ENCODE measurements at places on chromosomes 16 and 17.

GRCh38 chr17:72952220-72952619, 140.3 kb downstream of the SLC39A11 start:
- DNase-seq = no peak

DNA sequence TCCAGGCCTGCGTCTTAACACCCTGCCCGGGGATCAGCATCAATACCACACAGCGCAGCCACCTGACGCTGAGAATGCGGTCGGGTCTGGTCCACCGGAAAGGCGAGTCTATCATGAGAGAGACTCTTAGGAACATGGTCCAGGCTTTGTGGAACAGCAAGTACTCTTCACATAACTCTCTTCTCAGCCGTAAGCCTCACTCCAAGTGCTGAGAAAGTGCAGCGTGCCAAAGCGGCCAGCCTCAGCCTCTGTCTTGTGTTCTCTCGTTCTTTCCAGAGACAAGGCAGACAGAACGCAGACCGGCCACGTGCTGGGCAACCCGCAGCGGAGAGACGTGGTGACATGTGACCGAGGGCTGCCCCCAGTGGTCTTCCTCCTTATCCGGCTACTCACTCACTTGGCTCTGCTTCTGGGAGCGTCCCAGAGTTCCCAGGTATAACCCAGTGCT, 34.4 kb upstream of the ENDOV start:
- no peak for DNase-seq

DNA sequence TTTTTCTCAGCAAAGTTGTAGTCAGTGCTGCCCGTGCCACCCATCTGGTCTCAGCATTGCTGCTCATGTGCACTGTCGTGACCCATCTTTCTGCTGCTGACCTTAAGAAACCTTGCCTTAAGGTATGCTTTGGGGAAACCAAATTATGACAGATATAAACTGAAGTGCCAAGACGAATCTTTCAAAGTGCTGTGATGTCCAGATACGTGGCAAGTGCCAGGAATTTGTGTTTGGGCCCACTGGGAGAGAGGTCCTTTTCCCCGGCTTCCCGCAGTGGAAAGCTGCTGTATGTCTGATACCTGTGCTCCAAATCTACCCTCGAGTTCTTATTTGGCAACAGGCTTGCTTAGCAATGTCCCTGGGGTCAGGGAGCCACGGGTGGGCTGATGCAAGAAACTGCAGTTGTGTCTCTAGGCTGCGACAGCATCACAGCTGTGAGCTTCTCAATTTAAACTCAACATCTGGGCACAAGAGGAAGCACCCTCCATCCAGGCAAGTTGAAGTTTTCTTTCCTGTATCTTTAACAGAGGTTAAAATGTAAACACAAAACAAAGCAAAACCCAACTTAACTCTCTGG, 30.3 kb upstream of the TOX3 start:
- DNase-seq = no peak

- no peak for DNase-seq
Observed at GRCh38 chr17:71516149-71516548, 604.7 kb upstream of the SOX9 start.

- DNase-seq = no peak
Observed at GRCh38 chr17:72175787-72176515, 55.1 kb downstream of the SOX9 start.

DNA sequence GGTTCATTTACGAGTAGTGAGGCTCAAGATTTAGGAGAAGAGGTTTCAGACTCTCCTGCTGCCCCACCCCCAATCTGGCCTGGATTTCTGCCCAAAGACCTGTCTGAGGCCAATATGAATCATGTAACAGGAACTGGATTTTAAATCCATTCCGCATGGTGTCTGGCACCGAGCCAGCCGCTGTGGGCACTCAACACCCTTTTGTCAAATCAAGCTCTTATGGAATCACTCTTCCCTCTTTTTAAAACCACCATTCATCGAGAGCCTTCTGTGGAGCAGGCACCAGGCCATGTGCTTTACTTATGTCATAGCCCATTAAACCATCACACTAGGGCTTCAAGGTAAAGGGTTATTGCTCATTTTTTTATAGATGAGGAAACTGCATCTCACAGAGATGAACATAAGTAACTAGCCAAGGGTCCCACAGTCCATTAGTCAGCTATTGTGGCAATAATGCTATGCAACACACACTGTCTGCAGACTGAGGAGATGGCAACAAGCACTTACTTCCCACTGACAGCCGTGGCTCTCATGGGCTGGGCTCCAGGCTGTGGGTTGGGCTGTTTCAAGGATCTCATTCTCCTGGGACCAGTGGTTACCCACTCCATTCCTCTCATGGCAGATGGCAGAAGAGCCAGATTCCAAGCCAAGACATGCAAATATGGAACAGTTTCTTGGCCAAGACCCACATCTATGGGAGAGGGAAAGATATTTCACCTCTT, 93.6 kb downstream of the WSCD1 start:
- DNase-seq = no peak

DNA sequence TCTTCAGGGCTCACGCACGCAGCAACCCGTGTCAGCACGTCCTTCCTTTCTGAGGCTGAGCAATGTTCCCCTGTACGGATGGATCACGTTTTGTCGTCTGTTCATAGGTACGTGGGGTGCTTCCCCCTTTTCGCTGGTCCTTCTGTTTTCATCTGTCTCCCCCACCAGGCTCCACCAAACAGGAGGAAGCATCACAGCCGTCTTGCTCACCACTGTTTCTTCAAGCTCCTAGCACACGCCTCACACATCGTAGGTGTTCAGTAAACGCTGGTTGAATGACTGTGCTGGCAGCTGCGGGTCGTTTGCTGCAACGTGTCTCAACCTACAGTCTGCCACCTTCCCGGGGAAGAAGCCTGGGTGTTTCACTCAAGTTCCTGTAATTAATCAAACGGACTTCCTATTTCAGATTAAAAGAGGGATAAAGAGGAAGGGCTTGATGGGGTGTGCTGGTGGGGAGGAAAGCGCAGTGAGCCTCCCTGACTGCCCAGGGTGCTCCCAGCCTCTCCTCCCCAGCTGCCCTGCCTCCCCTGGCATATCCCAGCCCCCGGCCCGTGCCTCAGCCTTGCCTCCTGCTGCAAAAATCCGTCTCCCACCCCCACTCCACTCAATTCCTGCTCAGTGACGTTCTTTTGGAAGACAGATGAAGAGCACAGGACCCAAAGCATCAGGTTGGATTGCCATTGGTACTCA, 76.7 kb upstream of the DOC2B start:
- DNase-seq = no peak

- DNase-seq = no peak
Observed at GRCh38 chr16:77385481-77385880, 49.4 kb downstream of the ADAMTS18 start.

DNA sequence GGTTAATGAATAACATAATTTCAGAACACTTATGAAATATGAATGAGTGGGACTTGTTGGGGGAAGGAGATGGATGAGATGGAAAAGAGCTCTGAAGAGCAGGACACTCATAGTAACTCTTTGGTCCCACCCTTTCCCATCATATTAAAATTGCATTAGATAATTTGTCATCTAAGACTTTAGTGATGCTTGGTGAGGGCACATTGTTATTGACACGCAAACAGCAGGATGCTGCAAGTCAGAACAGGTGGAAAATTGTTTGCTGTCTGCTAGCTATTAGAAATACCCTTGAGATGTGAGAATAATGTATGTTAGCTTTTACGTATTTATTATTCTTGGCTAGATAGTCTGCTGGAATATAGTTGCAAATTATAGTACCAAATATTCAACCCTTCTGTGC, 75.7 kb downstream of the TANC2 start:
- no peak for DNase-seq

GRCh38 chr17:40173778-40174135, 3.5 kb upstream of the RAPGEFL1 start:
- DNase-seq = no peak

DNA sequence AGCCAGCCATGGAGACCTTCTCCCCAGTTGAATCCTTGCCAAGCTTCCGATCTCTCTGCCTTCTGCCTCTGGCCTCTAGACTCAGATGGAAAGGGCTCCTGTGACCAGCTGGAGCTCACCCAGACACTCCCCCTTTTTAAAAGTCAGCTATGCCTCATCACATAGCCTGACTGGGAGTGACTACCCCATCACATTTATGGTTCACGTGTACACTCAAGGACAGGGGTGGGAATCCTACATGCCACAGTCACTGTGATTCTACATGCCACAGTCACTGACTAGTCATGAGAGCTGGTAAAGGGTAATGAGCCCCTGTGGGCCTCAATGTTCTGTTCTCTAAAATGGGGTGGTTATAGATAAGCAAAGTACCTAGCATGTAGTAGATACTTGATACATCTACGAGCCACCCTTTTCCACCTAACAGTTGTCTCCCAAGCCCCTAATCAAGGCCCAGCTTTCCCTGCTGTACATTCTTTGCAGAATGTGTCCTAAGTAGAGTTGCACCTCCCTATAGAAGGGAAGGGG, 85.1 kb downstream of the RGS9 start:
- no peak for DNase-seq

- no peak for DNase-seq
Observed at GRCh38 chr17:18626152-18626870, 17.9 kb downstream of the TBC1D28 start.

DNA sequence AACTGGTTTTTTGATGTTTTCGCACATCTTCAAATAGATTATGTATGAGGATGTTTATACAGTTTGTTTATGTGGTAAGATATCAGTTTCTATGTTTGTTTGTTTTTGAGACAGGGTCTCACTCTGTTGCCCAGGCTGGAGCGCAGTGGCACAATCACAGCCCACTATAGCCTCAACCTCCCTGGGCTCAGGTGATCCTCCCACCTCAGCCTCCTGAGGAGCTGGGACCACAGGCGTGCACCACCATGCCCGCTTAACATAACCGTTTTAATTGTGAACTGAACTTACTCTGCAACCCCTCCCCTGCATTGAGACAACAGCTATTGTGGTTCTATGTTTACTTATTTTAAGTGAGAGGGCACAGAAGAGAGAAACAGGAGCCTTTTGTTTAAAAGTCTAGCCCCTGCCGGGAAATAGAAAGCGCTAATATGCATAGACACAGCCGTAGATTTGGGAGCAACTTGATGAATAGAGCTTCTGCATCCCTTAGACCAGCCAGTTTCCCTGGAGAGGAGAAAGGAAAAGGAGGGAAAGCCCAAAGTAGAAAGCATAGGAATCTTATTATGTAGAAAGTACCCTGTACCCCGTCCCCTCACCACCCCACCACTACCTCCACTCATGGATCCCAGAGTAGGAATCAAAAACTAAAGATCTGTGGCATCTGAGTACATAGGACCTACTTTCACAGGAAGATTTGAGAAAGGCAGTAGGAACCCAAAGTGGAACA, 19.6 kb upstream of the APPBP2 start:
- DNase-seq = no peak

DNA sequence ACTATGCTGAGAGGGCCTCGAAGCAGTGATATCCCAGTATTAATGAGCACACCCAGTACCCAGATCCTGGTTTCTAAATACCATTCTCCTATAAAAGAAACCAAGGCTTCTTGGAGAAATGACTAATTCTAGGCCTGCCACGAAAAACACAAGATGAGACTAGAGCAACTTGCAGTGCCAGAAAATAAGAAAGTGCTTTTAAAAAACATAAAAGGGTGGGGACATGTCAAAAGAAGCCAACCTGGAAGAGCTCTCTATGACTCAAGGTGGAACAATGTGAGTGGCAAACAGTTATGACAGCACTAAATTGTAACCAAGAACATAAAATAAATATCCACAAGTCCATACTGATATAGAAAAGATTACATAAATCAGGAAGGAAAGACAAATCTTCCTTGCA, 153.2 kb upstream of the KCNJ18 start:
- no peak for DNase-seq

DNA sequence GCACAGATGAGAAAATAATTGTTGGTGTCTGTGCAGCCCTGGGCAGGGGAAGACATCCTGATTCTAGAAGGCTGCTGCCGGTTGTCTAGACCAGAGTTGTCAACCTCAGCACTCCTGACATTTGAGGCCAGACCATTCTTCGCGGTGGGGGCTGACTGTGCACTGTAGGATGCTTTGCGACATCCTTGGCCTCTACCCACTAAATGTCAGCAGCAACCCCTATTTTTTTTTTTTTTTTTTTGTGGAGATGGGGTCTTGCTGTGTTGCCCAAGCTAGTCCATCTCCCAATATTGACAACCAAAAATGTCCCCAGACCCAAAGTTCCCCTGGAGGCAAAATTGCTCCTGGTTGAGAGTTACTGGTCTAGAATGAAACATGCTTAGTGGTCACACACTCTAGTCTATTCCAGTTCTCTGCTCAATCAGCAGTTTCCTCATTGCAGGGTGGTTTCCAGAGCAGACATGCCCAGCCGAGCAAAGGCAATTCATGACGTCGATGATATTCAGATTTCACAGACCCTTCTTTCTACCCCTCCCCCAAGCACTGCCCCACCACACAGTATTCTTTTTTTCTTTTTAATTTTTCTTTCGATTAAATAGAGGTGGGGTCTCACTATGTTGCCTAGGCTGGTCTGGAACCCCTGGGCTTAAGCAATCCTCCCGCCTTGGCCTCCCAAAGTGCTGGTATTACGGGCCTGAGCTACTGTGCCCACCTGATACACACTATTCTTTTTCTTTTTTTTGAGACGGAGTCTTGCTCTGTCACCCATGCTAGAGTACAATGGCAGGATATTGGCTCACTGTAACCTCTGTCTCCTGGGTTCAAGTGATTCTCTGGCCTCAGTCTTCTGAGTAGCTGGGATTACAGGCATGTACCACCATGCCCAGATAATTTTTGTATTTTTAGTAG, 9.0 kb downstream of the C17orf99 start:
- no peak for DNase-seq

- no peak for DNase-seq
Observed at GRCh38 chr17:61484174-61484573, 32.0 kb downstream of the TBX4 start.

- no peak for DNase-seq
Observed at GRCh38 chr17:17207998-17208397, 1.9 kb upstream of the PLD6 start.

DNA sequence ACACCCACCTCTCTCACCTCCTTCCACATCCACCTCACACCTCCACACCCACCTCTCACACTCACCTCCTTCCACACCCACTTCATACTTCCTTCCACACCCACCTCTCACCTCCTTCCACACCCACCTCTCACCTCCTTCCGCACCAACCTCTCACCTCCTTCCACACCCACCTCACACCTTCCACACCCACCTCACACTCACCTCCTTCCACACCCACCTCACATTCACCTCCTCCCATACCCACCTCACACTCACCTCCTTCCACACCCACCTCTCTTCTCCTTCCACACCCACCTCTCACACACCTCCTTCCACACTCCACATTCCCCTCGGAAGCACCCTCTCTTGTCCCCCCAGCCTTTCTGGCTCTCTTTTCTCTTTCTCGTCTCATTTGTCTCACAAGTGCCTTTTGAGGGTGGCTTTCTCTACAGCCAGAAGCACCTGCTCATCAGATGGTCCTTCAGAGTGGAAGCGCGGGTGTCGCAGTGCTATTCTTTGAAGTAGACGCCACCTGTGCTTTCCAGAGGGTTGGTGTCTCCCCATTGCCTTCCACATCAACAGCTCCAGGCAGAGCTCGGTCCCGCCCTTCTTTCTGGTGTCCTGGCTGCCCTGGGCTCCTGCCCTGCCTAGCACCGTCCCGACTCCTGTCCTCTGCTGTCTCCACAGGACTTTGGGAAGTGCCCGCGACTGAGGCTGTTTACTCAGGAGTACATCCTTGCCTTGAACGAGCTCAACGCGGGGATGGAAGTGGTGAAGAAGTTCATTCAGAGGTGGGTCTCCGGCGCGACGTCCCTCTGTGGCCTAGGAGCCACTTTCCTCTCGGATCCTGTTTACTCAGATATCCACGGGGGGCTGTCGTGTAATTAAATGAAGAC, 109.4 kb upstream of the PLCG2 start:
- no peak for DNase-seq

GRCh38 chr17:30864636-30865035, 32.9 kb downstream of the ATAD5 start:
- DNase-seq = no peak

Data from AG04450 (cell line).